GM12864 (cell line): ENCODE measurements at places on chromosomes 1 and 21.
A peak's percentile ranks its signal among the peaks of the same experiment; 100 is the strongest.

DNA sequence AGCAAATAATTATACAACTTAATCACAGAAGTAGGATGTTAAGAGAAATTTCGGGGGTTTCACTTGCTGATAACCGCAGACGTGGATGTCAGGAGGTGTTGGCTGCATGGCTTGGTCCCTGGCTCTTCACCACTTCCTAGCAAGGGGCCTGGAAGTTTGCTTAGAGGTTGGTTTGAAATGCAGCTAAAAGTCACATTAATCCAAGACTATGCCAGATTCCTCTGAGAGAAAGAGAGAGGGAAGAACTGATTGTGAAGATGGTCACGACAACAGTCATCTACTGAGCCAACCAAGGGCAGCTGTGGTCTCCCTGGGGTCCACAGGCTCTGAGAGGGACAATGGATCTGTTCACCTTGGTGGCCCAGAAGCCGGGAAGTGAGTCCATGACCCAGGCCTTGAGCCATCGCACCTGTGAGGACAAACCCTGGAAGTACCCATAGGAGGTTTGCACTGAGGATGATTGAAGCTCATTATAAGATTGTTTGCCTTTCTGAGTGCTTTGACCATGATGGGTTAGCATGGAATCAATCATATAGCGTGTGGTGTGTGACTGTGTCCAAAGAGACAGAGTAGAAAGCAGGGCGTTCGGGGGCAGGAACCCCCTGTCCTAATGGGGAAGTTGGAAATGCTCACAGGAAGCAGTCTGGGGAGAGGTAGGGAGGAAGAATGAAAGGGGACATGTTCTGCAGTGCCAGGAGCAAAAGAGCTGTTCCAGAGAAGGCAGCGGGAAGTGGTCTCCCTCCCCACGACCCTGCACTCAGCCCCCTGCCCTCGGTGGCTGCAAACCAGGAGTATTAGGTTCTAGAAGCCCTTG lies 47.1 kb downstream of the UMODL1 start:
- DNase-seq, result no peak

GRCh38 chr1:225848030-225848955 lies 33.9 kb downstream of the TMEM63A start:
- peak; percentile 39 for DNase-seq

DNA sequence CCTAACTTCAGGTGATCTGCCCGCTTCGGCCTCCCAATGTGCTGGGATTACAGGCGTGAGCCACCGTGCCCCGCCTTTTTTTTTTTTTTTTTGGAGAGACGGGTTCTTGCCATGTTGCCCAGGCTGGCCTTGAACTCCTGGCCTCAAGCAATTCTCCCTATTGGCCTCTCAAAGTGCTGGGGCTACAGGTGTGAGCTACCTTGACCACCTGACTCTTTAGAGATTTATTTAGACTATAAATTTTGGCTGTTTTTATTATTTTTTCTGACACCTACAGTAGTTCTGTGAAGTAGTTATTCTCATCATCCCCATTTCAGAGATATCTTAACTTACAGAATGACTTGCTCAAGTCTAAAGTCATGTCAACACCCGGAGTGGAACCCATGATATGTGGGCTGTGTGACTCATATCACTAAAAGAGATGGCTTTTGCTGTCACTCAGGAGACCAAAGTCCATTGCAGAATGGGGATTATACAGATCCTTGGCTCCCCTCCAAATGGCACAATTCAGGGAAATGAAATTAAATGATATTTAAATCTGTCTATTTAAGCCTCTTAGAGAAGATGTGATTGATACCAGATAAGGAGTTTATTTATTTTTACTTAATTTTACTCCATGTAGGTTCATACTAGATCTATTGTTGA lies 93.2 kb downstream of the CTH start:
- peak; percentile 47 for DNase-seq

DNA sequence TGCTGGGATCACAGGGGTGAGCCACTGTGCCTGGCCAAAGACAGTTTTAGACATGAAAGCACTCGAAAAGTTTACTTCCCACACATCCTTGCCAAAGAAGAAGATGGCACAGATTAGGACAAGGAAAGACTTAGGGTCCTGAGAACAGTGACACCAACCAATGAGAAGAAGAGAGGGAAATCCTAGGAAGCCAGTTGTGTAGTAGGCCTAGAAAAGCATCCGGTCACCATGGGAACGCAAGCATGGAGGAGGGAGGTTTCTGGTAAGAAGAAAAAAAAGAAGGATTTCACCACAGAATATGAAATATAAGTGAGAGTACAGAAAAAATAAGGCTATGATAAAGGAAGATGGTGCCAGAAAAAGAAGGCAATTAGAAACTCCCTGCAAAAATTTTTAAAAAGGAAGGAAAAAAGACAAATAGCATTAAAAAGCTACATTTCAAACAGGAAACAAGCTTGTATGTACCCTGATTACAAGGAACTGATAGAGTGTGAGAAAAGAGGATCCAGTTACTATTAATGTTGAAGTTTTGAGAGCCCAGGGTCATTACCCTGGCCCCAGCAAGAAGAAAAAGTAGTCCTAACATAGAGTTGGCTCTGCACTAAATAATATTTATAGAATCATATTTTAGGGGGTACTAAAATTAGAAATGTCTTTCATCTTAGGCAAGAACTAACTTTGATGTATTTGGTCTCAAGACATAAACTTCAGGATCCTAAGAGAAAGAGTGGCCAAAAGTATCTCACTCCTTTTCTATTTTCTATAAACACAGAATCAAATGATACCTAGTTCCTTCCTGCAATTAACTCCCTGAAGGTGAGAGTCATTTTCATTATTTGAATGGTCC lies 16.1 kb downstream of the DIPK1A start:
- no peak for DNase-seq

DNA sequence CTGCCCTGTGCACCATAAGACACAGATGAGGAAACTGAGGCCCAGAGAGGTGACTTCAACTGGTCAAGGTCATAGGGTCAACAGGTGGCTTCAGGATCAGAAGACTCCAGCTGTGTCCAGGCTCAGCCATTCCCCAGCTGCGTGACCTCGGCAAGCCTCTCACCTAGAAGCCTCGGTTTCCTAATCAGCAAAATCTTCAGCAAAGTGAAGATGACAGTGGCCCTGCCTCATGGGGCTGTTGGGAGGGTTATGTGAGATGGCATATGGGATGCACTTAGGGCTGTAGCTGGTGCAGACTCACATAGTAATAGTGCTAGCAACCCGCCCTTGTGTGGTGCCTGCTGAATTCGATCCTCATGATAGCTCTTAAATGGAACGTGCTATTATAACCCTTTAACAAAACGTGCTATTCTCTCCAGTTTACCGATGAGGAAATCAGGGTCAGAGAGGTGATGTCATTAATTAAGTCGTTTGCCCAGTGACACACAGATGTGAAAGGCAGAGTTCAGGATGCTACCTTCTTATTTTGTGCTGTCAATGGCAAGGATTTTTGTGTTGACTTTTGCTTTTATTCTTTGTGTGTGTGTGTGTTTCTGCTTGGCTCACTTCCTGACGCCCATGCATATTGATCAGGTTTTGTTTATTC lies 472.9 kb downstream of the MATN1 start:
- DNase-seq, result no peak

GRCh38 chr1:94887603-94888171 lies 39.2 kb downstream of the CNN3 start:
- DNase-seq, result no peak

GRCh38 chr1:164648636-164649035 lies 89.7 kb downstream of the PBX1 start:
- no peak for DNase-seq

- DNase-seq, result no peak
These were observed 132.9 kb downstream of the COQ8A start for GRCh38 chr1:227072991-227073390.

DNA sequence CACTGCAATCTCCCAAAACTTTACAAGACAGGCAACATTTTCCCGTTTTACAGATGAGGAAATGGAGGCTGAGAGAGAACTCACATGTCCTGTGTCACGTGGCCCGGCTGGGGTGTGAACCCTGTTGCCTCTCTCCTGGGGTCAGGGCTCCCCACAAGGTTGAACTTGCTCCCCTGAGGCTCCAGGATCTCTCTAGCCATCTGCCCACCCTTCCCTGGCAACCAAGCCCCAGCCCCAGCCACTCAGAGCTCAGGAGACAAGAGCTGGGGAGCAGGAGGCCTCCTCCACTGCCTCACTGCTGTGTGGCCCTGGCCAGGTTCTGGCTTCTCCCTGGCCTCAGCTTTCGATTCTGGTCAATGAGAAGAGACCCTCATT lies 11.8 kb downstream of the LAPTM5 start:
- no peak for DNase-seq

DNA sequence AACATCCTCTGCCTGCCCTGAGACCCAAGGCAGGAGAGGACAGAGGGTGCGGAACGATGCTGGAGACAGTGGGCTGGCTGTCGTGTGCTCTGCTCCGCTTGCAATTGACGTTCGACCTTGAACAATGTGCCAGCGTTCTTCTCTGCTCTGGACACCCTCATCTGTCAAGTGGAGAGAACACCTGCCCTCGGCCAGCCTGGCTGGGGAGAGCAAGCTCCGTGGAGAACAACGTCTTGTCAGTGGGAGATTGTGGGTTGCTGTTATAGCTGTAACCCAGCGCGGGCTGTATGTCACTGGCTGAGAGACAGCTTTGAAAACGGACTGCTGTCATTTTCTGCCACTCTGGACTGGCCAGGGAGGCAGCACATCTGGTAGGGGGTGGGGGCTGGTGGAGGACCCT lies 14.7 kb downstream of the KIAA1614 start:
- DNase-seq, result no peak

DNA sequence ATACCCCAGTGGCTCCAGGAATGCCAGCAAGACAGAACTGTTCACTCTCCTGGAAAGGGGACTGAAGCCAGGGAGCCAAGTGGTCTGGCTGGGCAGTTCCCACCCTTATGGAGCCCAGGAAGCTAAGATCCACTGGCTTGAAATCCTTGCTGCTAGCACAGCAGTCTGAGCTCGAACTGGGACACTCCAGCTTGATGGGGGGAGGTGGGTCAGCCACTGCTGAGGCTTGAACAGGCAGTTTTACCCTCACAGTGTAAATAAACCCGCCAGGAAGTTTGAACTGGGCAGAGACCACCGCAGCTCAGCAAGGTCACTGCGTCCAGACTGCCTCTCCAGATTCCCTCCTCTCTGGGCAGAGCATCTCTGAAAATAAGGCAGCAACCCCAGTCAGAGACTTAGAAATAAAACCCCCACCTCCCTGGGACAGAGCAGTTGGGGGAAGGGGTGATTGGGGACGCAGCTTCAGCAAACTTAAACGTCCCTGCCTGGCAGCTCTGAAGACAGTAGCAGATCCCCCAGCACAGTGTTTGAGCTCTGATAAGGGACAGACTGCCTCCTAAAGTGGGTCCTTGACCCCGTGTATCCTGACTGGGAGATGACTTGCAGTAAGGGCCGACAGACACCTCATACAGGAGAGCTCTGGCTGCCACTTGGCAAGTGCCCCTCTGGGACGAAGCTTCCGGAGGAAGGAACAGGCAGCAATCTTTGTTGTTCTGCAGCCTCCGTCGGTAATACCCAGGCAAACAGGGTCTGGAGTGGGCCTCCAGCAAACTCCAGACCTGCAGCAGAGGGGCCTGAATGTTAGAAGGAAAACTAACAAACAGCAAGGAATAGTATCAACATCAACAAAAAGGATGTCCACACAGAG lies 568.4 kb downstream of the PLA2G4A start:
- DNase-seq, result no peak

DNA sequence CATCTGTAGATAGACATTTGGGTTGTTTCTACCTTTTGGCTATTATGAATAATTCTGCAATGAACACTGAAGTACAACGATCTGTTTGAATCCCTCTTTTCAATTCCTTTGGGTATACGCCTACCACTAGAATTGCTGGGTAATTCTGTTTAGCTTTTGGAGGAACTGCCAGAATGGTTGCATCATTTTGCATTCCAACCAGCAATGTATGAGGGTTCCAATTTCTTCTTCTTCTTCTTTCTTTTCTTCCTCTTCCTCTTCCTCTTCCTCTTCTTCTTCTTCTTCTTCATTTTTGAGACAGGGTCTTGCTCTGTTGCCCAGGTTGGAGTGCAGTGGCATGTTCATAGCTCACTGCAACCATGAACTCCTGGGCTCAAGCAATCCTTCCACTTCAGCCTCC lies 13.8 kb upstream of the THEM5 start:
- no peak for DNase-seq

DNA sequence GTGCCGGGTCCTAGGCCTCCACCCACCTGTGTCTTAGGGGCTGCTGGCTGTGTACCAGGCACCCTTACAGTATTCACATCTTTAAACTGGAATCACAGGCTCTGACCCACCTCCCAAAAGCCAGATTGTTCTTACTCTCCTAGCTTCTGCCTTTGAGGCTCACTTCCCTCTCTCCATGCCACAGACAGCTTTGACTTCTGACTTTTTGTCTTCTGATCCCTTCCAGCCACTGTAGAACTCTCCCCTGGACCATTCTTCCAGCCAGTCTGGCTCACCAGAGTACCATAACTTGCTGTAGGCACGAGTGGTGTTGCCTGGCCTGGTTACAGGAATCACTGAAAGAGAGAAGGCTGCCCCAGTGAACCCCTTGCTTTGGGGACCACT lies 58.1 kb upstream of the STUM start:
- DNase-seq, result no peak

- no peak for DNase-seq
These were observed 63.1 kb upstream of the IGSF5 start for GRCh38 chr21:39681845-39682244.

DNA sequence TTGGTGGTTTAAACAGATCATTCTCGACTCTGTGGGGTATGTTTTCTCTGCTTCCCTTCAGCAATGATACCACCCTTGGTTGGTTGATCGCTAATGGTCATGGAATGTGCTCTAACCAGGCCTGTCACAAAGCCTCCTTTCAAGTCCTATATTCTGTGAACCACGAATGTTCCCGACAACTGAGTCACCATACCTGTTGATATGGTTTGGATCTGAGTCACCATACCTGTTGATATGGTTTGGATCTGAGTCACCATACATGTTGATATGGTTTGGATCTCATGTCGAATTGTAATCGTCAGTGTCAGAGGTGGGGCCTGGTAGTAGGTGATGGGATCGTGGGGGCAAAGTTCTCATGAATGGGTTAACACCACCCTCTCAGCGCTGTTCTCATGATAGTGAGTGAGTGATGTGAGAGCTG lies 10.2 kb upstream of the CAMK2N1 start:
- no peak for DNase-seq

- DNase-seq, result no peak
These were observed 6.0 kb downstream of the CAPN9 start for GRCh38 chr1:230753191-230753585.

- DNase-seq, result no peak
These were observed 76.7 kb downstream of the ASH1L start for GRCh38 chr1:155485945-155486344.

GRCh38 chr1:214547747-214548146 lies 3.7 kb downstream of the PTPN14 start:
- DNase-seq, result no peak

- no peak for DNase-seq
These were observed 436.5 kb upstream of the VAMP3 start for GRCh38 chr1:7334475-7335035.
